ENCODE measurements at places on chromosomes 7 and 10.

- no peak for DNase-seq
Measured at GRCh38 chr10:14667280-14667679, 107.4 kb downstream of the FAM107B start.

- no peak for DNase-seq
Measured at GRCh38 chr7:134047675-134048074, 79.5 kb upstream of the LRGUK start.

GRCh38 chr10:30752481-30752881 is 122.9 kb upstream of the LYZL2 start:
- DNase-seq, result no peak

GRCh38 chr10:69863580-69863979 is 61.9 kb downstream of the COL13A1 start:
- DNase-seq, result no peak

DNA sequence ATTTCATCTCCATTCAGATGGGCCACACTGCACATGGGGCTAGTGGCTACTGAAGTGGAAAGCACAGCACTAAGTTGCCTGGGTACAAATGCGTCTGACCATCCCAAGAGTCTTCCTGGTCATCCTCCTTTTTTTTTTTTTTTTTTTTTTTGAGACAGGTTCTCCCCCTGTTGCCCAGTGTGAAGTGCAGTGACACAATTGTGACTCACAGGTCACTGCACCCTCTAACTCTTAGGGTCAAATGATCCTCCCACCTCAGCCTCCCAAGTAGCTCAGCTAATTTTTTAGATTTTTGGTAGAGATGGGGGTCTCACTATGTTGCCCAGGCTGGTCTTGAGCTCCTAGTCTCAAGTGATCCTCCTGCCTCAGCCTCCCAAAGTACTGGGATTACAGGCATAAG is 3.4 kb upstream of the TRRAP start:
- DNase-seq, result no peak

DNA sequence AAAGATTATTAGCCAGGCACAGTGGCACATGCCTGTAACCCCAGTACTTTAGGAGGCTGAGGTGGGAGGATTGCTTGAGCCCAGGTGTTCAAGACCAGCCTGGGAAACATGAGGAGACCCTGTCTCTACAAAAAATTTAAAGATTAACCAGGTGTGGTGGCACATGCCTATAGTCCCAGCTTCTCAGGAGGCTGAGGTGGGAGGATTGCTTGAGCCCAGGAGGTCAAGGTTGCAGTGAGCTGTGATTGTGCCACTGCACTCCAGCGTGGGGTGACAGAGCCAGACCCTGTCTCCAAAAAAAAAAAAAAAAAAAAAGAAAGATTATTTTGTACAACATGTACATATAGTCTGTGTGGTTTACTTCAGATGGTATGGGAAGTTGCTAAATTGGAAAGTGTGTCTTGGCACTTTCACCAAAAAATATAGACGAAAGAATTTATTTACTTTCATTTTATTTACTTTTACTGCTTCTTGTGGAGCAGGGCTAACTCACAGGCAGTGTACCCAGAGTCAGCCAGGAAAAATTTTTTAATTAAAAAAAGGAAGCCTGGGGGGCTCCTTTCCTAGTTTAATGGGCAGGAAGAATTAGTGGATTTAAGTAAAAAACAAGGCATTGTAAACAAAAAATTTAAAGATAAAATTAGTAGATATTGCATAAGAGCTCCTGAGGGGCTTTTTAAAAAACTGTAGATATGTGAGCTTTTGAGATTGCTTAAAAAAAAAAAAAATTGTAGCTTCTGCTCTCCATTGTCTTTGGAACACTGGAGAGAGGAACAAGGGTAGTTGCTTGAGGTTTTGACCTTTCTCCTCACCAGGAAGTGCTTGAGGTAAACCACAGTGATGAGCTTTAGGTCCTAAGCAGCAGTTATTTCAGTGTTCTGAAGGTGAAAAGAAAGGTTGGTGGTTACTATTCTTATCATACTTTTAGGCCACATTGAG is 44.6 kb upstream of the VDAC2 start:
- no peak for DNase-seq

- no peak for DNase-seq
Measured at GRCh38 chr10:65570143-65571010, 1355.5 kb upstream of the LRRTM3 start.

- no peak for DNase-seq
Measured at GRCh38 chr7:158449942-158450341, 137.7 kb downstream of the PTPRN2 start.

- peak; percentile 90 for DNase-seq
Measured at GRCh38 chr7:129825209-129825970, 127.4 kb downstream of the UBE2H start.

- no peak for DNase-seq
Measured at GRCh38 chr7:139695051-139695450, 82.7 kb downstream of the HIPK2 start.

GRCh38 chr10:52343439-52343838 is 29.4 kb downstream of the DKK1 start:
- DNase-seq, result no peak

GRCh38 chr7:95798401-95798930 is 26.1 kb downstream of the DYNC1I1 start:
- DNase-seq, result no peak

DNA sequence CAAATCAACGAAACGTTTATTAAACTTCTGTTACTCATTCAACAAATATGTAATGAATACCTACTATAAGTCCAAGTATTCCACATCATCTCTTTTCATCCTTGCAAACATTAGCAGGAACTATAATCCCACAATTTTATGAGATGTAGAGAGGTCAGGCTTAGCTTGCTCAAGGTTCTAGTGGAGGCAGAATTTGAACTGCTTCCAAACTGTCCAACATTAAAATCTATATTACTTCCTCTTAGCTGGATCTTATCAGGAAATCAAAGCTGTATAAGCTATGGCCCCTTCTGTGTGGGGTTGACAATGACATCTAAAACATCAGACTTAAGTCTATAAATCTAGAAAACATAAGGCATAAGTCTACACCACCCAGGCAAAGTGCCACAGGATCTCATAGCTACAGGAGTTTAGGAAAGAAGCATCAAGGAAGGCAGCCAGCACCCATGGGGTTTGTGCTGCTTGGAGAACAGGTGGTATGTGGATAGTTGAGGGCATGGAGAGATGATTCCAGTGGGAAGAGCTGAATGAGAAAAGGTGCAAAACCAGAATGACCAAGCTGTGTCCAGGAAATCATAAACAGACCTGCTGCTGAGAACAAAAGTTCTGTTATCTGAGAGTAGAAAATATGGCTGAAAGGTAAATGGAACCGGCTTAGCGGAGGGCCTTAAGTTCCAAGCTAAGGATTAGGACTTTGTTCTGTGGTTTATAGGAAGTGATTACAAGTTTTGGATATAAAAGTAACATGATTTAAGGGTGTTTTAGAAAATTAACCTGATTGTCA is 34.5 kb downstream of the PAPSS2 start:
- no peak for DNase-seq

DNA sequence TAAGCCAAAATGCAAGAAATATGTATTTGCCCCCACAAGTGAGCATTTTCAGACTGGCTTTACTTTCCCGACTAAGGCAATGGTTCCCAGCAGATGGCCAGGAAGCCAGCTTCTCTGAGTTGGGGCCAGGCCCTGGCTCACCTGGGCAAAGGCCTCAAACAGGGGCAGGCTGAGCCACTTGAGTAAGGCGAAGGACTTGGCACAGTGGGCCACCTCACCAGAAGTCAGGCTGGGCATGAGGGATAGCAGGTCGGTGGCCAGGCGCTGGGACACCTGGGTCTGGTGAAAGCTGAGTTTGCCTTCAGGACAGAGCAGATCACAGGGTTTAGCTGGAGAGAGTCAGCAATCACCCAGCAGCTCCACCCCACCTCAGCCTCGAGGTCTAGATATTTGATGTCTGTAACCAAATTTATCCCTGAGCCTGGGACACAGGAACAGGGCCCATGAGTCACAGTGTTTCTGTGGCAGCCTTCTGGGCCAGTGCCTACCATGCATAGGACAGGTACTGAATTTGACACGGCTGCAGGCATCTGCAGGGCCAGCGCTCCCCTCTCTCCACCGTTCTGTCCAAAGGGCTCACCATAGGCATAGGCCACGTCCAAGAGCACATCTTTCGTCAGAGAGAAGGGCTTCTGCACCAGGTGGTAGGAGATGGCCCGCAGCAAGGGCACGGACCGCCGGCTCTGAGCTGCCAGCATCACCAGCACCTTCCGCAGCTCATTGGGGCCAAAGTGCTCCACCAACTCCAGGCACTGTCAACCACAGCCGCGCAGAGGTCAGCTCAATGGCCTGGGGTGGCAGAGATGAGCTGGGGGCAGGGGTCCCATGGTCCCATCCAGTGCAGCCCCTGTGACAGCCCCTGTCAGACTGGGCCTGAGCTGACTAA is 7.3 kb downstream of the TBRG4 start:
- no peak for DNase-seq

DNA sequence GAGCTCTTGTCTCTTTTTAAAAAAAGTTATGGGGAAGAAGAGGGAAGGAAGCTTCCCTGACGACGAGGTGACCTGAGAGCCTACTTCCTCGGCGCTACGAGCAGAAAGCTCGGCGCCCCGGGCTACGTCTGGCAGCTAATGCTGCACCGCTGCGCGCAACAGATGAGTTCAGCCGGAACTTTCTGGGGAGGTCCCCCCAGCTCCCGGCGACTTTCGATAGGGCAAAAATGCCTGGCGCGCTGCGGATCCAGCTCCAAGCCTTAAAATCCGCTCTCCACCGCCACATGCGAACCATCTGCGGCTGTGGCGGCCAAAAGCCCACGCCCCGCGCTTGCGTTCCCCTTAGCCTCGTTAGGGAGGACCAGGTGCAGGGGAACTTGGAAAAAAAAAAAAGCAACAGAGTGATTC is 621 bp downstream of the P4HA1 start:
- peak; percentile 45 for DNase-seq

DNA sequence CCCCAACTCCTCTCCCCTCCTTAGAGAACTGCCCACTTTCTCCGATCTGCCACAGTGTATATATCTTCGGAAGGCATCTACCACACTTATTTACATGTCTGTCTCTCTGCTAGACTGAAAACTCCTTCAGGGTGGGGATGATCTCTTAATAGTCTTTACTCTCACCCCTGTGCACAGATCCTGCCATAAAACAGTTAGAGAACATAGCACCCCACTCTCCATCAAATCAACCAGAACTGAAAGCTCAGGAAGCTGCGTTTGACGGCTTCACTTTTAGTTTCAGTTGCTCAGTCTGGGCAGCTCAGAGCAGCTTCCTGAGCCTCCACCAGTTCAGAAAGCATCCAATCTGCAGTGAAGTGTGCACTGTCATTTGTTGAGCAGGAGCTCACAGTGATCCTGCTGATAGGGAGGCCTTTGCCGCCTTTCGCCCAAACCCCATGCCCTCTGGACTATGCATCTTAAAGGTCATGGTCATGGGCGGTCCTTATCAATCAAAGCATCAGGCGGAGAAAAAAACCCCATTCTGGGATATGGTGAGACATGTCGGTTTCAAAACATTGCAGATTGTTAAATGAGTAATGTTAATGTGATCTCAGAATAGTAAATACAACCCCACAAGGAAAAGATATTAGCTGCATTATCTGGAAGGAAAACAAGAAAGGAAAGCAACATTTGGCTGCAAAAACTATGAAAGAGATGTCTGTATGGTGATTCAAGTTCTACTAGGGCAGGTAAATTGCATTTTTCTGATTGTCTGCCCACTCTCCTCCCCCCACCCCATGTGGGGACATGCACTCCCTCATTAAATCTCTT is 167.1 kb upstream of the ADO start:
- DNase-seq, result no peak

DNA sequence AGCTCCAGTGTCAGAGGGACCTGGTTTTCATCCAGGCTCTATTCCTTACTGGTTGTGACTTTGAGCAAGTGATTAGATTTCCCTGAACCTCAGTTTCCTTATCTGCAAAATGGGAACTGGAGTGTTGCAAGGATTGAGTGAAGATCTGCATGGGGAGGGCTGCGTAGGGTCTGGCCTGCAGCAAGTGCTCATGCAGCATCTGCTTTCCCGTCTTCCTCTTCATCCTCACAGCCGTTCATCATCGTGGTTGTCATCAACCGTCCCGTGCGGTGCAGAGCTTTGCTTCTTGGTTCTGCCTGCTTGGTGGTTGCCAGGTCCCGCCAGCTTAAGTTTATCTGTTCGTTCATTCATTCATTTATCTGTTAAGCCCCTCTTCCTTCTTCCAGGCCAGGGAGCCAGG is 135.0 kb downstream of the GRK5 start:
- DNase-seq, result no peak
